ENCODE measurements at places on chromosomes 6 and 20.

GRCh38 chr6:26471970-26472369 is 14.2 kb downstream of the BTN2A1 start:
- DNase-seq: no peak

DNA sequence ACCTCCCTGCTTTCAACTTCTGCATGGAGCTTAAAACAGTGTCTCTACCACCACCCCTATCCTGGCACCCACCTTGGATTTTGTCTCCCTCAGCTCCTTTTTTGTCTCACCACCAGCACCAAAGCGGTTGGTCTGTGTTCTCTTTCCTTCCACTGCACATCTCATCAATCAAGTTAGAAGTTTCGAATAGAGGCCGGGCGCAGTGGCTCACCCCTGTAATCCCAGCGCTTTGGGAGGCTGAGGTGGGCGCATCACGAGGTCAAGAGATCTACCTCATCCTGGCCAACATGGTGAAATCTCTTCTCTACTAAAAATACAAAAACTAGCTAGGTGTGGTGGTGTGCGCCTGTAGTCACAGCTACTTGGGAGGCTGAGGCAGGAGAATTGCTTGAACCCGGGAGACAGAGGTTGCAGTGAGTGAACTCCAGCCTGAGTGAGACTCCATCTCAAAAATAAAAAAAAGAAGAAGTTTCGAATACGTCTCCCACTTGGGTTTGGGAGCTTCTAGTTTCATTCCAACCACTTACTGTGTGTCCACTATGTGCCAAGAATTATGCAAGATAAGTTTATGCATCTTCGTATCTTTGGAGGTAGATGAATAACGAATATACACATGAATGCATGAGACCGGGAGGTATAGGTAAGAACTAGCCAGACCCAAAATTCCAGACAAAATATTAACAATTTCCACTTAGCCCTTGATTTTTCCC is 5.9 kb downstream of the PCED1A start:
- DNase-seq: no peak

DNA sequence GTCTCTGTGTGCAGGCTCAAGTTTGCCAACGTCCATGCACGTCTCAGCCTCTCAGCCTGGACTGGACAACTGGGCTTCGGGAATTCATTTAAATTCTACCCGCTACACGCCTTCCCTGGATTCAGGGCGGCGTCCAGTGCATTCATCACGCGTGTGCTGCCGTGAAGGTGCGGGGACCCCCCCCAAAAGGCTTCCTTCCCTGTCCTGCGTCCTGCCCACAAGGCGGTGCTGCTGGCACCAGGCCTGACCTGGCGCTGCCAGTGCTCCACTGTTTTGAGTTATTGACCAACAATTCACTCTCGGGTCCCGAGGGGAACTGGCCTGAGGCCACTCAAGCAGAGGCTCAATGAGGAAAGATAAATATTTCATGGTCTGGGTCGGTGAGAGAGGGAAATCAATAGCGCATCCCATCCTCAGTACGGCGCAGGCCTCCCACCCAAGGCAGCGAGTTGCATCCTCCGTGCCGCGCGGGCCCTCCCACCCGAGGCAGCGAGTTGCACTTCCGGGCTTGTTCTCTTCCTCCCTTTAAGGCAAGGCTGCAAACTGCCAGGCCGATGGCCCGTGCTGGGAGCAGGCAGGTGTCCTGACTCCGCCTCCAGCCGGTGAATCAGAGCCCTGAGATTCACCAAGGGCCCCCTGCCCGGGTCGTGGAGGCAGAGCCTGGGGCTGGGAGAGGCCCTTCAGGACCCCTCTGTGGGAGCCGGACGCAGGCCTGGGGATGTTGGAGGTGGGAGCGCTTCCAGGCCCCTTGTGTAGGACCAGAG is 22.8 kb upstream of the BHLHE23 start:
- DNase-seq: no peak

DNA sequence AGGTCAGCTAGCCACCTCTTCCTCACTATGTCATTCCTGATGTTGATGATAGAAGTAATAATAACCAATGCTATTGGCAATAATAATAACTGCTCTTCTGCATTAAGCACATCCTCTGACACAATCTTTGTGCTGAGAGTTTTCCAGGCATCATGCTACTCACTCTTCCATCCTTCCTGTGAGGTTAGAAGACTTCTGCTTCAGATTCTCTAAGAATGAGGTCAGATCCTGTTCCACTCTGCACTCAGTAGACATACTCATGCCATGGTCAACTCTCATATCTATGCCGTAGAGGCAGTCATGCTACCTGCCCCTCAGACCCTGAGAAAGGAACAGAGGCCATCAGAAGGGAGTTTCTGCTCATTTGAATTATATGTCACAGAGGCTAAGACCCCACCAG is 98.1 kb upstream of the TOP1 start:
- DNase-seq: no peak

DNA sequence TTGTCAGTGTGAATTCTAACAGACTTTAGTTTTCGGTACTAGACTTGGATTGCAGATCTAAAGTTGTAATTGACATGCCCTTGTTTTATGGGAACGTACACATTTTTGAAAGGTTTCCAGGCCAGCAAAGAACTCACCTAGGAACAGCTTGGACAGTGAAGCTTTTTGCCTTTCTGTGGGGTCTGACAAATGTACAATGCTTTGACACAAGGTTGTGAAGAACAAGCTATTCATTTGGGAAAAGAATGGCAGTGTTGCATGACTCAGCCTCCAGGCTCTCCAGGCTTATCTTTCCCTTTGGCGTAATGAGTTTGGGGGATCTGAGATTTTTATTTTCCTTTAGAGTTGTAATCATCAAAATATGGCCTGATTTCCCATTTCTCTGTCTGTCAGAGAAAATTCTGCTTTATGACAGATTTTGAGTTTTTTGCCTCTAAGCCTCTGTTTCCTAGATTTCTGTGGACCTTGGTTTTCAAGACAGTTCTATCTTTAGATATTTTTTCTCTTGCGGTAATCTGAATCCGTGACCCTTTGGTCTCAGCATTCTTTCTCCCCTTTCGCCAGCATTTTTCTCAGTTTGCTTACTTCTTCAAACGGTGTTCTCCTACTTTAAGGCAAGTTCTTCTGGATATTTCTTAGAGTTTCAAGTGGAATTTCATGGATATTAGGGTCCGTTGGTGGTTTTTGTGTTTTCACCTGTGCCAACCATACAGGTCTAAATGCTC is 221.0 kb downstream of the ADGB start:
- DNase-seq: no peak

- no peak for DNase-seq
Observed at GRCh38 chr6:9095137-9095536, 659.8 kb upstream of the SLC35B3 start.

GRCh38 chr20:57573894-57574293 is 13.0 kb downstream of the PCK1 start:
- no peak for DNase-seq
